G401 (cell line): ENCODE measurements at places on chromosomes 2 and 18.

- peak; percentile 59 for DNase-seq
Observed at GRCh38 chr2:239961662-239962613, 63.2 kb downstream of the NDUFA10 start.

GRCh38 chr2:240651185-240651584 lies 25.9 kb downstream of the GPR35 start:
- DNase-seq, result no peak

DNA sequence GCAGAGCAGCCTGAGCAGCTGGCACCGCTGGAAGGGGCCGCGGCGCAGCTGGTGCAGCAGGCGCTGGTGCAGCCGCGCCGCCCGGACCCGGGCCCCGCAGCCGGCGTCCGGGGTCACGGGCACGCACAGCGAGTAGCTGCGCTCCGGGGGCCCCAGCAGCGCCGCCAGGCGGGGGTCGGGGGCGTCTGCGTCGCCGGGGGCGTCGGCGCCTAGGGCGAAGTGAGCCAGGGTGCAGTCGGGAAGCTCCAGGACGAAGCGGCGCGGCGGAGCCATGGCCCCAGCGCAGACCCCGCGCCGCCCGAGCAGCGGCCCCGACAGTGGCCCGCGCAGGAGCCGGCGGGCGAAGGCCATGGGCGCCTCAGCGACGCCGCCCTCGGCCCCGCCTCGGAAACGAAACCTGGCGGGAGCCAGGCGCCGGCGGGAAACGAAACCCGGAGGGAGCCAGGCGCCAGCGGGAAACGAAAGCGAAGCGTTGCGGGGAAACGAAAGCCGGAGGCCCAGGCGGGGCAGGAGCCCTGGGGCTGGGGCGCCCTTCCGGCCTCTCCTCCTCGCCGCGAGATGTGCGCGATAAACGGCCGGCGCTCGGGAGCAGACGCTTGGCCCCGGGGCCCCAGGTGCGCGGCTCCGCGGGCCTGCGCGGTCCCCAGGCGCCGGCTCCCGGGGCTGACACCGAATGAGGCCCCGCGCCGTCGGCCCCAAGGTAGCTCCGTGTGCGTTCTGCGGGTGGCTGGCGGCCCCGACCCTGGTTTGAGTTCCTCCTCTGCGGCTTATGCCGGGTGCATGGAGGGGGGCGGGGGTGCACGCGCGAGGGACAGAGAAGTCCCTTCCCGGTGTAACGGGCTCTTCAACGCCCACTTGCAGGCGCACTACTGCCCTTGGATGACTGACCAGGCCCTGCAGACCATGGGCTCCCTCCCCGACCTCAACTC lies at the start of gene CMPK2:
TSS of gene CMPK2 (minus strand) at position 562 of the 929 bp plus-strand sequence. CDS start at position 351, 211 bp downstream.
- no peak for DNase-seq

DNA sequence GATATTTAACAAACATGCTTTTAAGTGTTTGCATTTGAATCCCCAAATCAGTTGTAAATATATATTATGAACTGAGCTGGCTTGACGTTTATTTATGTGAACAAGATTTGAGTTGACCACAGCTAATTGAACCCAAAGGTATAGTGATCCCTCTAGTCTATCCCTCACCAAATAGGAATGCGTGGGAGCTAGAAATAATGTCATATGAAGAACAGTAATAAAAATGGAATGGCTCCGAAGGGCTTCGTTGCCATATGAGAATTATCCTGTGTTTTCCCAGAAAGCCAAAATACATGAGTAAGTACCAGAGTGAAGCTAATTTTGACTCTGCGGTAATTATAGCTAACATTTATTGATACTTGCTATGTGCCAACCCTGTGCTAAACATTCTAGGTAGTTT lies 142.7 kb downstream of the ADCYAP1 start:
- no peak for DNase-seq

GRCh38 chr2:27705851-27706622 lies 42.3 kb downstream of the SLC4A1AP start:
- DNase-seq, result no peak

- no peak for DNase-seq
Observed at GRCh38 chr2:104043864-104044263, 810.1 kb upstream of the POU3F3 start.

GRCh38 chr2:60468382-60469085 lies 84.9 kb downstream of the BCL11A start:
- DNase-seq, result no peak

GRCh38 chr2:109126501-109126860 lies 2.5 kb upstream of the SH3RF3 start:
- DNase-seq, result no peak

GRCh38 chr18:31990823-31991222 lies 27.8 kb upstream of the RNF125 start:
- no peak for DNase-seq

DNA sequence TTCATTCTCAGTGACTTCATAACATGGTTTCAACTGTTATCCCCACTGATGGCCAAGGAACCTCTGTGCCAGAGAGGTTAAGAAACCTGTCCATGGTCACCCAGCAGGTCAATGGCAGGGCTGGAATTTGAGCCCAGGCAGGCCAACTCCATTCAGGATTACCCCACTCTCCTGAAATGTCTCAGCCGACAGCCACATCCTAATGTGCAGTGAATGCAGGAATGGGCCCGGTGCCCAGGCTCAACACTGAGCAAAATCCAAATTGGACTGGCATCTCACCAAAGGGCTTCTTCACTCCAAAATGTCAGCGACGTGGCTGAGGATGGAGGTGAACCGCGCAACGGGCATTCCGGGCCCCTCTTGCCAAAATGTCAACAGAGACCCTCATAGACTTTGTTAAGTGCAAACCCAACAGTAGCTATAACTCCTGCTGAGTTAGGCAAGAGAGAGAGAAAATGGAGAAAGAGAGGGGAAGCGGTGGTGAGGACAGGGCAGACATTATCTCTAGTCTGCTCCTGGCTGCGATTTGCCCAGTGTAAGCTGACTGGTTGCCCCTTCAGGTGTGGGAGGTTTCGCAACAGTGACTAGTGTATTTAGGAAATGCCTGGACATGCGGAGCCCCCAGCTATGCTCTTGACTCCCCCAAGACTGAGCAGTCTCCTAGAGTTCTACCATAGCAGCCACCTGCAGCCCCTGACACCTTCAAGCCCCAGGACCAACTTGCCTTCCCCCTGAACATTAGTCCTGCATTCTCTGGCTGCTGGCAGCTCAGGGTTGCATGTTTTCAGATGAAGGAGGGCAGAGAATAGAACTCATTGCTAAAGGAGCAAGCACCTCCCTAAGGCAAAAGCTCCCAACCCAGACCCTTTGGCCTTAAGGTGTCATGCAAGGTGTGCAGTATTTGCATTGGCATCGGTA lies 167.7 kb downstream of the ANAPC1 start:
- peak; percentile 6 for DNase-seq

- no peak for DNase-seq
Observed at GRCh38 chr2:138622613-138623012, 121.0 kb downstream of the SPOPL start.

DNA sequence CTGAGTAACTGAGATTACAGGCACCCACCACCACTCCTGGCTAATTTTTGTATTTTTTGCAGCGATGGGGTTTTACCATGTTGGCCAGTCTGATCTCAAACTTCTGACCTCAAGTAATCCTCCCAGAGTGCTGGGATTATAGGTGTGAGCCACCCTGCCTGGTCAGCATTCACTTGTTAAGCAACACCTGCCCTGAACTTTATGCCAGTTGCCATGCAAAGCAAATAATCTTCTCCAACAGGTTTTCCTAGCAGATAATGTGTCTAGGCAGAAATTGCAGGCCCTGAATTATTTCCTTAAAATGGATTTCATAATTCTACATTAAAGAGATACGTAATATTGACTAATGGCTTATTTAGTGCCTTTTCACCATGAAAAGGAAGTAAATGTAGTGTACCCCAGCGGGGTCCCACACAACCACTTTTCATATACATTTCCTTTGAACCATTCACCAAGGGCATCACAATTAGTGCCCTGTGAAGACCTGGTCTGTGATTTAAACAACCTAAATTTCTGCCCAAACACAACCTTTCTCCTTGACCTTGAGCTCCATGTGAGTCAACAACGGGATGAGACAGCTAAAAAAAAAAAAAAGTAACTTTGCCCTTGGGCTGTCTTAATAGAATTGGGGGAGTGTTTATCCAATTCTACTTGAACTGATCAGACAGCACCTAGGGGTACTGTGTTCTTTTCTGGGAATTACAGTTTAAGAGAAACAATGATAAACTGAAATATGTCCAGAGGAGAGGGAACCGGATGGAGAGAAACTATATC lies 41.6 kb downstream of the EEF1B2 start:
- DNase-seq, result no peak

GRCh38 chr2:210337159-210337558 lies 22.2 kb upstream of the MYL1 start:
- DNase-seq, result no peak

DNA sequence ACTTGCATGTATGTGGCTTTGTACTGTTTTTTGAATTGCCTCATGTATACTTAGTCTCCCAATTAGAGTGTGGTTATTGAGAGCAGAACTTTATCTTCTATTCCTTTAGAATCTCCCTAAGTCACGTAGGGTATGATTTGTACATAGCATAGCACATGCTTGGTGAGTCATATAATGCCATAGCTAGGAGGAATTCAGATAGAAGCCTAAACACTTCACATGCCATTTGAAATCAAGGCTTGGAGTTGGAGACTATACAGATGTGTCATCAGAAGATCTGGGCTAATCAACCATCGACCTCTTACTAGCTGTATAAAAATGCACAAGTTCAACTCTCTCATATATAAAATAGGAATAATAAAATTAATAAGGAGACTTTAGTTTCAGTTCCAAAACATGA lies 222.6 kb upstream of the ST6GAL2 start:
- DNase-seq, result no peak

GRCh38 chr2:24315669-24316068 lies 44.7 kb downstream of the ITSN2 start:
- DNase-seq, result no peak

- no peak for DNase-seq
Observed at GRCh38 chr2:201707142-201707541, 8.7 kb upstream of the MPP4 start.

DNA sequence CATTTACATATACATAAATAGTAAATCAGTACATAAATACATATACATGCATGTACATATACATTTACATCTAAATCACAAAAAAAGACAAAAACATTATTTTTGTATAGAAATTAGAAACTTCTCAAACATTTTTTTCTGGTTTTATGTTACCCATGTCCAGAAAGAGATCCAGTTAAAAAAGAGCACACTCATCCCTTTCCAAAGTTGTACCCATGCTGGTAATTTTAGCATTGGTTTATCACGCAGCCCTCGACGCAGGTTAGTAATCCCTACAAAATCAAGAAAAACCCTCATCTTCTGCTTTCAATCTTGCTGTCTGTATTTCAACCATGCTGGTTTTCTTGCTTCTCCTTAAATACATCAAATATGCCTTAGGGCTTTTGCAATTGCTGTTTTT lies 10.5 kb downstream of the SCN9A start:
- DNase-seq, result no peak

GRCh38 chr18:74179623-74180199 lies 31.4 kb downstream of the TIMM21 start:
- no peak for DNase-seq
